NCI-H526 (cell line): ENCODE measurements at places on chromosomes 6 and 20.
A peak's percentile ranks its signal among the peaks of the same experiment; 100 is the strongest.

DNA sequence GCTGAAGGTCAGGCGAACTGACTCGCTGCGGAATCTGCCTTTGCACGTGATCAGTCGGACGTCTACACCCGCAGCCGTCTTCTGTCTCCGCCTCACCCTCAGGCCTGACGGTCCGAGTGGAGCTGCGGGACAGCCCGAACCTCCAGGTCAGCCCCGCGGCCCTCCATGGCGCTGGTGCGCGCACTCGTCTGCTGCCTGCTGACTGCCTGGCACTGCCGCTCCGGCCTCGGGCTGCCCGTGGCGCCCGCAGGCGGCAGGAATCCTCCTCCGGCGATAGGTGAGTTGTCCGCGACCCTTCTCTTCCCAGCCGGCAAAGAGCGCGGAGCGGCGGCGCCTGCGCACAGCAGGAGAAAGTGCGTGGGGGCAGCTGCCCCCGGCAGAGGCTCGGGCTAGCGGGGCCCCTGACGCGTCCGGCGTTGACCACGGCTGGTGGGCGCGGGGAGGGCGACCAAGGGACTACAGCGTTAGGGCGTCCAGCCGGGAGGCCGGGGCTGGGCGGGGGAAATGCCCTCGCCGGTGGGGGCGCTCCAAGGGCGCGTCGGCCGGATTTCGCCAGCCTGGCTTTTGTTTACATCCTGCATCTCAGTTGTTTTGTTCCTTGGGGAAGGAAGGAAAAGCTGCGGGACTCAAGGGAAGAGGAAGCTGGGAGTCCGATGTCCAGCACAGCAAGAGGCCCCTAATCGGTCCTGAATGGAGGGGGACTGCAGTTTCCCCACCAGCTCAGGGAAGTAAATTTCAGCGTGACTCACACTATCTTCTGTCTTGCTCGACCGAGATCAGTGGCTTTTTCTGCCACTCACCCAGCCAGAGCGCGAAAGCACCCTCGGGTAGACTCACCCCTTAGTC, at the start of gene SMPDL3A:
Gene SMPDL3A (plus strand): TSS at position 77 of the 846 bp plus-strand sequence. CDS start 89 bp downstream, at position 166.
- peak; percentile 50 for DNase-seq

GRCh38 chr6:155544677-155545076, 89.0 kb upstream of the NOX3 start:
- DNase-seq = no peak

- DNase-seq = no peak
These were observed 149.7 kb downstream of the CARMIL1 start for GRCh38 chr6:25428758-25429317.

DNA sequence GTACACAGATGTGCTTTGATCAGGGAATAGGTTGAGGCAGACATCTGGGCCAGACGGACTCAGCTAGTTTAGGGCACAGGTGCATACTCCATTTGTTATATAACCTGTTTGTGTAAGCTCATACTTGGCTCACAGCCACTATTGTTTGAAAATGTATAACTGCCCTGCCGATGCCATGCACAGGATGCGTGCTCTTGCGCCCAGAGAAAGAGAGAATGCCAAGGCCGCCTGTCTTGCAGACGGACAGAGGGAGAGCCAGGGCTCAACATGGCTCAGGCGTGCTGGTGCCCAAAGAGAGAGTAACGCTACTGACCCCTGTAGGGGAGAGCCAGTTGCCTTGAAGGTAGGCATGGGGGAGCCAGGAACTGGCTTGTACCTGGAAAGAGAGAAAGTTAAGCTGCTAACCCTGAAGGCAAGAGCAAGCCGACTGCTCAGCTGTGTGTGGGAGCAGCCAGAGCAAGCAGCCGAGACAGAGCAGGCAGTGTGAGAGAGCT, 57.7 kb downstream of the FAM229B start:
- peak; percentile 5 for DNase-seq

DNA sequence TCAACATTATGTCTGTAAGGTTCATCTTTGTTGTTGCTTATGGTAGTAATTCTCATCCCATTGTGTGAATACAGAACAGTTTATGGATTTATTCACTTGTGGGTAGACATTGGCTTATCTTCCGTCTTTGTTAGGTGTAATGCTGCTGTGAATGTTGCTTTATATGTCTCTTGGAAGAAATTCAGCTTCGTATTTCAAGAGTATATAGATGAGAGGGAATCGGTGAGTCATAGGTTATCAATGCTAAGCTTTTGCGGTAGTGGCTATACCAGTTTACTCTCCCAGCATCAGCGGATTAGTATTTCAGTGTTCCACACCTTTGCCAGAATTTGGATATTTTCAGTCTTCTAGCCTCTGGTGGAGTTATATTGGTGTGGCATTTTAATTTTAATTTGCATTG, 77.8 kb downstream of the ZFAND3 start:
- no peak for DNase-seq

DNA sequence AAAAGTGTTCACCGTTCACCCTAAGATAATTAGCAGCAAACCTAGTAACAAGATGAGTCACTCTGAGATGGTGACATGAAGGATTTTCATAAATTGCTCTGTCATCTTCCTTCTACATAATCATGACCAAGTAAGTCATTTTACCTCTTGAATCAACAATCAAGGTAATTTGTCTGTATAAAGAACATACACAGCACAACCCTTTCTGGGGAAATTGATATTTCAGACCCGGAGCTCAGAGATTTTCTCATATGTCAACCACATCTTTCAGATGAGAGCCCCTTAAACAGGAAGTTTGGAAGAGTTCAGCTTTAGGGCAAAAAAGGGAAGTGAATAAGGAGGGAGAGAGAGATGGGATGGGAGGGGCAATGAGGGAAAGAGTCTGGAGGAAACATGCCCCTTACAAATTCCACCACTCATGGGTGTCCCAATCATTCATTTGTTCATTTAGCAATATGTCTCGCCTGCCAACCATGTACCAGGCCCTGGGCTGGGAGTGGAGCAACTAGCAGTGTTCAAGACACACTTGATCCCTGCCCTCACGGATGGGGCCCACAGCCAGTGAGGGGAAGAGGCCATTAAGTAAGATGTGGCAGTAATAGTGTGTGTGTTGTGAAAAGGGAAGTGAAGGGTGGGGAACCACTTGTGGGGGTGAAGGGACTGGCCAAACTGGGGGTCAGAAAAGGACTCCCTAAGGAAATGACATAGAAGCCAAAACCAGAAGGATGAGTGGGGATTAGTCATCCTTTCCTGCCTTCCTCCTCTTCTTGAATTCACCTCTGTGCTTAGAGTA, 190.9 kb downstream of the MAFB start:
- DNase-seq = no peak

GRCh38 chr20:2657674-2658073, 5.2 kb downstream of the NOP56 start:
- no peak for DNase-seq

- DNase-seq = no peak
These were observed 142.3 kb upstream of the SASH1 start for GRCh38 chr6:148200293-148200692.
